Kidney glomerular epithelial cell (primary cell): ENCODE measurements at places on chromosomes 6 and 20.

DNA sequence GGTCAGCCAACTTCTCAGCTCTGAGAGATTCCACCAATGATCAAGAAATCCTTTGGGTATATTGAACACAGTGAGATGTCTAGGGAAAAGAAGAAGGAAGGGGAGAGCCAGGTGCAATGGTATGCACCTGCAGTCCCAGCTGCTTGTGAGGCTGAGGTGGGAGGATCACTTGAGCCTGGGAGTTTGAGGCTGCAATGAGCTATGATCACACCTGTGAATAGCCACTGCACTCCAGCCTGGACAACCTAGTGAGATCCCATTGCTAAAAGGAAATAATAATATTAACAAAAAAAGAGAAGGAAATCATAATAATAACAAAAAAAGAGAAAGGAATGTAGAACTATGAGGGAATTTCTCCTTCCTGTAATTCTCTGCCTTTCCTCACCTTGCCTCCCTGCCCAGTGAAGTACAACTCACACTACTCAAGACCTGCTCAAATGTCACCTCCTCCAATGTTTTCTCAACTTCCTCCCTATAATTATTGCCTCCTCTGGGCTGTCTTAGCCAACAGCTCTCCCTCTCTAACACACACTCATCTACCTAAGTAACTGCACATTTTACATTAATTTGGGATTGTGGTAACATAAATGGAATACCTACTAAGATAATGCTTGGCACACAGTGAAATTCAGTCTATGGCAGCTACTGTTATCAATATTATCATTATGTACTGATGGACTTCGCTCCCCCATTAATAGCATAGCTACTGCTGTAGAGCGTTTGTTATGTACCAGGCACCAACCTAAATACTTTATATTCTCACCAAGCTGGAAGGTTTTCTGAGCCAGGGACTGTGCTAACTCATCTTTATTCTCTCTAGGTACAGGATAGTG, 103.6 kb downstream of the KIF13A start:
- DNase-seq = no peak

DNA sequence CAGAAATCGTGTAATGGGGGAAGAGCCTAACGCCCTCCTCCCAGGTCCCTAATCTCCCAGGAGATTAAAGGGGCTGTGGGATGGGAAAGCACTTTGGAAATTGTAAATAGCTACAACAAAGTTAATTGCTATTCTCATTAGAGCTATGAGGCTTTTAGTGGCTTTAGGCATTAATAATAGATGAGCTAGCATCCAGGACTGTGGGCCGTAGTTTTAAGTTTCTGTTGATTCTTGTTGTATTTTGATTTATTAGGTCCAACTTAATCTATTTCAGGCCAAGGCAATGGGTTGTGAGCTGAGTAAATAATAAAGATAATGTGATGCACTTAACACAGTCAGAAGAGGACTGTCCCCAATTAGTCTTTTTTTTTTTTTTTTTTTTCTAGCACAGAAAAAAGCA, 67.7 kb downstream of the ANKRD6 start:
- no peak for DNase-seq

DNA sequence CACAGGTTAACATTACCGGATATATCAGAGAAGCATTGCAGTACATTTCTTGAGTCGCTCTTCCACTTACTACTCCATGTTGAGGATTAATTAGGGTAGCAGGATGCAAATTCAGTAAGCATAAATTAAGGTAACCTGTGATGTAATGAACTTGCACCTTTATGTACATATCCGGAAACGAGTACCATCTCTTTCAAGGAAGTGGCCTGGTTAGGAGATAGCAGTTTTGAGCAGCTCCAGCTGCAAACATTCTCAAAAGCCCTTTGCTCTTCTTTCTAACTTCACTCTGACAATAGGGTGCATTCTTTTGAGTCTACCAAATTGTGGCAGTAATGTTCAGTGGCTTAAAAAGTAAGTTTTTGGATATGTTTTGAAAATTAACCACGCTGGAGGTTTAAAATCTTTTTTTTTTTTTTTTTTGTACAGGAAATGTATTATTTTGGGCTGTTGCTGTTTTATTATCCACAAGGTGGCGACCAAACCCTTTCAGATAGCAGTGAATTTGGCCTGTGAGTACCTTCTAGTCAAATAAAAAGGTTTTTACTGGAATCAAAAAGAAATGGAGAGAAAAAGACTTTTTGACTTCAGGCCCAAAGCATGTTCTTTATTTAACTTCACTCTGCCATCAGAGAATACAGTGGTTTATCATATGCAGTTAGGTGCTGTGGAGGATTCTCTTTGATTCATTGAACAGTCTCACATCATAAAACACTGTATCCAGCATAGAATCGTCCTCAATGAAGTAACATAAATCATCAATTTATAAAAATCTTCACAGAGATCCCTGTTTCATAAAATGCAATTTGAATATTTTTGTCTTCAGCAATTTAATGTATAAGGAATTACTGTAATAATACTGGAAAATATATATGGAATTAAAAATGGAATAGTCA, 8.9 kb downstream of the FAM217B start:
- no peak for DNase-seq

DNA sequence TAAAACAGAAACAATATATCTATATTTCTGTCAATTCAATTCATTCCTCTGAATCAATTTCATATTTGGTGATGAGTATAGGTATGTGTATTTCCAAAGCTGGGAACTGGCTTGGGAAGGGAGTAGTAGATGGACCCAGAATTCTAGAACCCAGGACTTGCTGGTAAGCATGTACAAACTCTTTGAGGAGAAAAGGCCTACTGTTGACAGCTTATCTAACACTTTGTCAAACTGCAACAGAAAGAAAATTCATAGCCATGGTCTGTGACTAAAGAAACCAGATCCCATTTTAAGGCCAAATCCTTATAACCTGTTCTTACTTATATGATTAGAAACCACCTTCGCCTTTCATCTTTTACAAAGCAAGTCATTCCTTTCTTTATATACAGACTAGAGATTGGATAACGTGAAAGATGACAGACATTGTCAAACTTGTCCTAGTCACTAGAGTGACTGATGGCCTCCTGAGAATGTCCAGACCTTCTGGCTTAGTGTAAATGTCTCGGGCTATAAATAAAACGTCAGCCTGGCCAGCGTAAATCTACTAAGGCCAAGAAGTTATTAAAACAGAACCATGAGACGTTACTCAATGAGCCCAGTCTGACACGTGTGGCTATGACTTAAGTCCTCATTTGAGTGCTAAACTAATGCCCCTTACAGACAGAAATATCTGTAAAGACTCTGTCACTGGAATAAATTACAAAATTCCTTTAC, 152.3 kb downstream of the ALDH8A1 start:
- DNase-seq = no peak

DNA sequence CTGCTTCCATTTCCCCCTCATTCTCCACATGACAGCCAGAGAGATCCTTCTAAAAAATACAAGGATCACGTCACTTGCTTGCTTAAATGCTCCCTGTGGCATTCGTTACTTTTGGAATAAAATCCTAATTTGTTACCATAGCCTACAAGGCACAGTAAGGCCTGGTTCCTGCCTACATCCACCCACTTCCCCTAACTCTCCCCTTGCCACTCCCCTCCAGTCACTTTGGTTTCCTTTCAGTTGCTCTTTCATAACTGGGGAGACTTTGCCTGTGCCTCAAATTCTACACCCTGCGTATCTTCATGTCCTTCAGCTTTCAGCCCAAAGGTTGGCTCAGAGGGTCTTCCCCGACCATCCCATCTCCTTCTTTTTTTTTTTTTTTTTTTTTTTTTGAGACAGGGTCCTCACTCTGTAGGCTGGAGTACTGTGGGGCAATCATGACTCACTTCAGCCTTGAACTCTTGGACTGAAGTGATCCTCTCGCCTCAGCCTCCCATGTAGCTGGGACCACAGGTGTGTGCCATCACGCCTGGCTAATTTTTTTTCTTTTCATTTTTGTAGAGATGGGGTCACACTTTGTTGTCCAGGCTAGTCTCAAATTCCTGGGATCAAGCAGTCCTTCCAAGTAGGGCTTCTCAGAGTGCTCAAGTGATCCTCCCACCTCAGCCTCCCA, 12.5 kb downstream of the ID1 start:
- DNase-seq = no peak

DNA sequence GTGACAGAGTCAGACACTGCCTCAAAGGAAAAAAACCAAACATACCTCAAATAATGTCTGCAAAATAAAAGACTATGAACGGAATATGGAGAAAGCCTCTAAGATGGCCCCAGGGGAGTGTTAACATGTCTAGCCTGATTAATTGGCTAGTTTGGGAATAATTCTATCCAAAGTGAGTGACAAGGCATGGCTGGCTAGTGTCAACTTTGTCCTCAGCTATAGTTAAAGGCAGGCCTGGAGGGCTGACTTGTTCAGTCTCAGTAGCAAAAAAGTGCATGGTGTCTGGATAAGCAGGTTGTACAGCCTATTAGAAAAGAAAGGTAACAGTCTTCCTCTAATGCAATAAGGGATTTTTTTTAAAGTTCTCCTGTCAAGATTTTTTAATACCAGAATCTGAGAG, 32.7 kb downstream of the GCNT2 start:
- DNase-seq = no peak

DNA sequence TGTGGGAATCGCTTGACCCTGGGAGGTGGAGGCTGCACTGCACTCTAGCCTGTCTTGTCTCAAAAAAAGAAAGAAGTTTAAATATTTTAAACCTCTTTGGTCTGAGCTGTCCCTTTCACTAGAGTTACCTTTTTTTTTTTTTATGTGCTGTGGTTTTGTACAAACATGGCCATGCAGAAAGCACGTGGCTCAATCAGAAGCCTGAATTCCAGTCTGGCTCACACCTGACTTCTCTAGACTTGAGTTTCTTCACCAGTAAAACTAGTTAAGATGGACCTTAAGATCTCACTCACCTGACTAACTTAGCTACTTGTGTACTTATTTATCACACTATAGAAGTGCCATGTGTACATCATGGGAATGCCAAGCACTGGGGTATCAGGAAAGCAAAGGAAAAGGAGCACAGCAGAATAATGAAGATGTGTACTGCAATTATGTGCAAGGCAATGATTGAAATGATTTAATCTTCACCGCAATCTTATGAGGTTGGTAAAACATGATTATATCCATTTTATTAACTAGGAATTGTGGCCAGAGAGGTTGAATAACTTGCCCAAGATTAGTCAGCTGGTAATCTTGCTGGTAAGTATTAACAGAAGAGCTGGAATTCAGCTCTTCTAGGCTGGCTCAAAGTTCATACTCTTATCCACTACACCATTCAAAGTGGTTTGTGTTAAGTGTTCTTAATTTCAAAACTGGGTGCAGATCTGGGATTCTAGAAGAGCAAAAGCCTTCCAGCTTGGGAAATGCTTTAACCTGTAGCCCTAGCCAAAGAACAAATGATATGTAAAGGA, 10.7 kb downstream of the HMGN3 start:
- DNase-seq = no peak

GRCh38 chr6:125791820-125792165, 1.0 kb downstream of the NCOA7 start:
- no peak for DNase-seq

DNA sequence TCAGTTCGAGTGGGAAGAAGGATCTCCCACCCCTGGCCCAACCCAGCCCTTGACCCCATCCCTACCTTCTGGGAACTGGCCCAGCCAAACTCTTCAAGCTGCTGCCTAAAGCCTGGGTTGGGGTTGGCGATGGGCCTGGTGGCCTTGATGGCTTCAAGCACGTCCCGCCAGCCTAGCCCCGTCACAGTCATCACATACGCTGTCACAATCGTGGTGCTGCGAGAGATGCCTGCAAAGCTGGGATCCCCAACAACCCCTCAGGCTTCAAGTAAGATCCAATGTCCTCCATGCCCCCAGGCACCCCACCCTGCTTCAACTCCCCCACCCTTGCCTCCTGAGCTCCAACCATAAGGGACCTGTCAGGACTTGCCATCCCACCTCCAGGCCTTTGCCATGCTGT, 7.8 kb downstream of the DUSP15 start:
- no peak for DNase-seq

DNA sequence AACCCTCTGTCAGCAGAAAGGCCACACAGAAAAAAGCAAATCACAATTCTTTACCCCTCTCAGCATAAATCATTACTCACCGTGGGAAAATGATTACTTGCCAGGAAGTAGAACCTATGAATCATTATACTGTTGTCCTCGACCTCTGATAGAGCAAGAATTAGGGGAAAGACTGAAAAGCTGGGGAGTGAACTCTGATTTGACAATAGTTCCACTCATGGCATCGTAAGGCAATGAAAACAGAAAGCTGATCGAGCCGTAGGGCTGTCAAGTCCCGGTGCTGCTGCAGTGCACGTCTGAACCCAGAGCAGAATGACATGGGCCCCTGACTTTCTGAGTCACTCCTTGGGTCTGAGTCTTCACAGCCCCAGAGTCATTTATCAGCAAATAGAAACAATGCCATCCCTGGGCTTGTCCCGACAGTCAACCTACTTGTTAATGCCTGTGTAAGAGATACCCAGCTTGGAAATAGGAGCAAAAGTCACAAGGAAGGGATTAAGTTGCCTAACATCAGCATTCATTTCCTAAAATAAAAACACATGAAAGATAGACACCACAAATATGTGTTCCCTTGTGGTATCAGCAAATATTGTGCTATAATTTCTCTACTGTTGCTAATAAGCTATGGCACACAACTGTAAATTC, 224.8 kb upstream of the MARCKS start:
- DNase-seq = peak; percentile 94

- no peak for DNase-seq
Measured at GRCh38 chr6:26307850-26308249, 57.1 kb upstream of the BTN3A2 start.

DNA sequence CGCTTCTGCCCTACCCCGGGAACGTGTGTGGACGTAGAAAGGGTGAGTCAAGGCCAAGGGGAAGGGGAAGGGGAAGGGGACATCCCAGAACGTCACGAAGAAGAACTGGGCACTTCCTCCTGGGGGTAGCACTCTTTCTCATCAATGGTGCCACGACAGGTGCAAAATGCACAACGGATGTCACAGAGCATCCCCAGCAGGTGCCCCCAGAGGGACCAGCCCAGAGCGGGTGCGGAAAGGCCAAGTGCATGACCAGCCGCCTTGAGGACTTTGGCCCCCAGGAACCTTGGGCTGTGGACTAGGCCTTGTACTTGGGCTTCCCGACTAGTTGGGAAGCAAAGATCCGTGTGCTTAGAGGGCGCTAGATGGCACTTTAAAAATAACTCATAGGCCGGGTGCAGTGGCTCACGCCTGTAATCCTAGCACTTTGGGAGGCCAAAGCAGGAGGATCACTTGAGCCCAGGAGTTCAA, 12.1 kb upstream of the SRC start:
- DNase-seq = no peak

DNA sequence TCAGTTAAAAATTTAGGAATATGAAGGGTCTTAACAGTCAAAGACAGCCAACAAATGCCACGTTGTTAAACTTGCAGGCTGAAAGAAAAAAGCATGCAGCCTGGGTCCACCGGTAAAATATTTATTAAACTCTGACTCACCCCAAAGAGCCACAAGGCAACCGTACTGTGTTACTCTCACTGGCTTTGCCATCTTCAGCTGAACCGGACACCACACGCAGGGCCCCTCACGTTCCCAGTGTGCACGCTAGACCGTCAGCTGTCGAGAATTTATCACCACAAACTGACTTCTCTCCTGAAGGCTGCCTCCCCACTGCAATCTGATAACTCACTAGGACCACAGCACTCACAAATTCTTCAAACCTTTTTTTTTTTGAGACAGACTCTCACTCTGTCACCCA, 30.7 kb downstream of the HUS1B start:
- no peak for DNase-seq
